Stomach (tissue), 19 donors: ENCODE measurements at places on chromosomes 3 and 15.
A peak's percentile ranks its signal among the peaks of the same experiment; 100 is the strongest.

DNA sequence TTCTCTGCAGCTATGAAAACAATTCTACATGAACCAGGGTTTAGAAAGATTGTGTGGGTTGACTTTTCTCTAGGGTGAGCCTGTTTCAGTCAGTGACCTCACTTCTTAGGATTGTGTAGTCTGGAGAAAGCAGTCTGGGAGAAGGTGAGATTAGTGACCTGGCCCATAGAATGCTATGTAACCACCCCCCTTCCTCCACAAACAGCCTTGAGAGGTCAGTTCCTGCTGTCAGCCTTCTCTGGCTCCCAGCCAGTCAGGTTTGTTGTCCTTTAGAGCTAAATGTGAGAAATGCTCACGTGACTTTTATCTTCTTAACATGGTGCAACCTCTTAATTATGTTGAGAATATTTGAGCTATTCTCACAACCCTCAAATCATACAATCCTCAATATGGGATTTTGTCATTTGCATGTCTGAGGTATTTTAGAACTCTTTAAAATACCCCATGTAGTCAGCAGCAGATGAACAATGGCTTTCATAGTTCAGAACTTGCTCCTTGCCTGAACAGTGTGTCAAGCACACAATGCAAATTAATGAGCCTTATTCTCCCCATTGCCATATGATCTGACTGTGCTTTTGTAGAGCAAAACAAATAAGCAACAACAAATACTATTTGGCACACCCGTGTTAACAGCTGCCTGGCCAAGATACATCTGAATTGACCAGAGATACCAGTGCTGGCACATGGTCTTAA is 311.6 kb downstream of the CNTN6 start:
- no peaks in the 10 kb centered on the region for H3K27me3 ChIP-seq
- H3K4me1 ChIP-seq: no peaks in the 10 kb centered on the region
- H3K27ac ChIP-seq: no peak overlapping the region
- H3K36me3 ChIP-seq: no peaks in the 10 kb centered on the region

DNA sequence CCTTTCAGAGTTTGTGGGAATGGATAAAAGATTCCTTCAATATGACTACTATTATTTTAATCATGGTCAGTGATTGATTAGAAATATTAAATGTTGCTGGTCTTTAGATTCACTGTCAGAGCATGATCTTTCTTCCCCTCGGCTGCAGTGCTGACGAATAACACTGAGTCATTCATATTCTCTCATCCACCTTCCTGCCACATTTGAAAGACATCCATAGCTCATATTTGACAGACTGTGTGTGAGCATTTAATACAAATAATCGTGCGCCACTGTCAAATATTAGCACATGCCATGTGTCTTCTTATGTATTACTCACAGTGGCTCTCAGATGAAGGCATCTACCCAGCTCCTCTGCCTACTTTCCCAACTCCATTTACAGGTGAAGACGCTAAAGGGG is 476.5 kb upstream of the TPRG1 start:
- H3K4me1 ChIP-seq: peaks cover 16% of the 10 kb centered on the region

DNA sequence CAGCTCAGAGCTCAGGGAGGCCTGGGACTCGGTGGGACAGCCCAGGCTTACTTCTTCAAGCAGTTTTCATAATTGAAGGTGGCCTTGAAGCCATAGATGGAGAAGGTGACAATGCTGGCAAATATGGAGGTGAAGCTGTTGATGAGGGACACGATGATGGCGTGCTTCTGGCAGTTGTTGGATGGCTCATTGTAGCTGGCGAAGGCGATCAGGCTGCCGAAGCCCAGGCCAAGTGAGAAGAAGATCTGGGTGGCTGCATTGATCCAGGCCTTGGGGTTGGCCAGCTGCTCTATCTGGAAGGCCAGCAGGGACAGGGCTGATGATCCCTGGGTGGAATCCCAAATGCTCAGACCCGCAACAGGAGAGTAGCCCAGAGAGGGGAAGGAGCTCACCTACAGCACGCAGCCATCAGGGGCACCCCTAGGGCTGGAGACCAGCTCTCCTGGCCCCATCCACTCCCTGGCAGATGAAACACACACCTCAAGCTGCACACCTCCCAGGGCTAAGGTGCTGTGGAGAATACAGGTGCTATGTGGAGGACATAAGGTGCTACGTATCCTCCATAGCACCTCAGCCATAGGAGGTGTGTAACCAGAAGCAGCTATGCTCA is 25.1 kb downstream of the SLC6A20 start:
- H3K27ac ChIP-seq: no peak overlapping the region
- no peaks in the 10 kb centered on the region for H3K36me3 ChIP-seq
- no peak for DNase-seq
- no peak overlapping the region for H3K4me3 ChIP-seq
- no peaks in the 10 kb centered on the region for H3K27me3 ChIP-seq

DNA sequence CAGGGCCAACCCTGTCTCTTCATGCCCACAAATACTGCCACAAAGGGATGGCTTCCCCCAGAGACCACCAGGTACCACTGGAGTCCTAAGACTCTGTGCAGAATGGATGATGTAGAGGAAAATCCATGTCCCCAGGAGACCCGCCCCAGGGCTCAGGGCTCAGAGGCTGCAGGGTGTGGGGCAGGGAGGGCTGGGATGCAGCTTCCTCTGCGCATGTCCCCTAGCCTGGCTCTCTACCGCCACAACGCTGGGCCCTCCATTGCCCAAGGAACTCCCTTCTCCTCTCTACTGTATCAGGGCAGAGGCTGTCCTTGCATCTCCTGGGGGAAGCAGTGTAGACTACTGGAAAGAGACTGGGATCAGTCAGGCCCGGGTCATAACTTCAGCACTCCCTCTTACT is 19.5 kb upstream of the TICRR start:
- DNase-seq: no peak
- H3K36me3 ChIP-seq: no peaks in the 10 kb centered on the region
- no peak overlapping the region for H3K4me3 ChIP-seq
- H3K4me1 ChIP-seq: no peaks in the 10 kb centered on the region

DNA sequence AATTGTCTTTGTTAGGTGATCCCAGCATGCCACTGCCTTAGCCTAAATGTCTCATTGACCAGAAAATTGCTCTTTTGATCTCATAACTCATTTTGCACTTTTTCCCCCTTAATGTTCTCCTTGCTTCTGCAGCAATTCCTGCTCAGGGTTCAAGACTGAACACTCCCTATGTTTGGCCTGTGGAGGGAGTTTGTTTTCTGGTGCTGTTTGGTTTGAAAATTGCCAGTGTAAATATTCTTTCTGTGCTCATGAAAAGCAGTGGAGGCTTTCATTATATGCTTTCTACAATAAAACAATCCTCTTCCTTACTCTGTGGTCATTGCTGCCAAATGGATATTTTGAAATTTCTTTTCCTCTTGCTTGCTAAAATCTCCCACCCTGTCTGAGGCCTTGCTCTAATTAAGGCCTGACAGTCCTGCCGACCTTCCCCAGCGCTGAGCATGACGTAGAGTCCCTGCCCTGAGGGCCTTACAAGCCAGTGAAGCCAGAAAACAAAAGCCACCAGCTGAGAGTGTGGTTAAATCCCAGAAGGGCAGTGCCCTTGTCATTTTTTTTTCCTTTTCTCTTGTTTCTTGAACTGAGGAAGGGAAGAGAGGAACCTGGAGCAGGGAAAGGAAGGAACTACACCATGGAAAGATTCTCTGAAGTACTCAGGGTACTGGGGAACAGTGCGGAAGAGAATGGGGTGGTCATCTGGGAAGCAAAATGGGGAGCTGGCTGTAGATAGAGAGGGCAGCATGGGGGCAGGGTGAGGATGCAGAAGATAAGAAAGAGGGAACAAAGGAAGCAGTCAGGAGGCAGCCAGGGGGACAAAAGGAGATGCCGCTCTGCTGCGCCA is 24.8 kb downstream of the ZBTB38 start:
- H3K4me1 ChIP-seq: peaks cover 8% of the 10 kb centered on the region
- H3K4me3 ChIP-seq: no peak overlapping the region
- H3K27ac ChIP-seq: peak overlapping the region; percentile 59
- H3K36me3 ChIP-seq: peaks cover 17% of the 10 kb centered on the region
- peak; percentile 65 for DNase-seq

DNA sequence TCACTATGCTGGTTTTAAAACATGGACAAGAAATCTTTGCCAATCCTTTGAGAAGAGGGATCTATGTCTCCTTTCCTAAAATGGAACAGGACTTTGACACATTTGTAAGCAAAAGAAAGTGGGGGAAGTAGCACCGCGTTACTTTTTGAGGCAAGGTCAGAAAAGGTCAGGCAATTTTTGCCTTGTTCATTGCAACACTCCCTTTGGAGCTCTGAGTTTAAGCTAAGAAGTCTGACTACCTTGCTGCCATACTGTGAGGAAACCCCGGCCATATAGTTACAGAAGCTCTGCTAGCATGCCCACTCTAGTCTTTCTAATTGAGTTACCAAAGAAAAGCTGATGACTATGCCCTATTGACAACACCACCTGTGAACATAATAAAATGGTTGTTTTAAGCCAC is 1.4 kb downstream of the FAM227B start:
- peak overlapping the region; percentile 94 for H3K27ac ChIP-seq
- no peaks in the 10 kb centered on the region for H3K27me3 ChIP-seq
- H3K4me1 ChIP-seq: peaks cover 12% of the 10 kb centered on the region

- H3K4me1 ChIP-seq: peaks cover 9% of the 10 kb centered on the region
- no peaks in the 10 kb centered on the region for H3K36me3 ChIP-seq
- H3K27ac ChIP-seq: no peak overlapping the region
- no peak for DNase-seq
- H3K4me3 ChIP-seq: no peak overlapping the region
Measured at GRCh38 chr15:56891852-56892440, 26.5 kb upstream of the TCF12 start.

DNA sequence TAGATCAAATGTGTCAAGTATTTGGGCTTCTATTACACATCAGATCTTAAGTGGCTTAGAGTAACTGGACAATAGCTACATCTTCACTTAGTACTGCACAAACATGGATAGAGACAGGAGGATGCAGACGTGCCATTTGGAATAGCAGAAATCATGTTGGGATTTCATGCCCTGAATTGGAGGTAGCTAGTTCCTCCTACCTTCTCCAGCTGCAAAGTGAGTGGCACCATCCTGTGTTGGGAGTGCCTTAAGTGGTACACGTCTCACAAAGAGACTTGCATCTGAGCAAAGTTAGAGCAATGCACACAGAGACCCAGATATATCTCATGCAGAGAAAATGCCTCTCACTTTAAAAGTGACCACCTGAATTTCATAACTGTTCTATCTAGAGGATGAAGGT is 136.5 kb downstream of the SSR3 start:
- H3K4me1 ChIP-seq: no peaks in the 10 kb centered on the region
- no peak overlapping the region for H3K27ac ChIP-seq
- DNase-seq: no peak
- H3K27me3 ChIP-seq: no peaks in the 10 kb centered on the region
- H3K36me3 ChIP-seq: no peaks in the 10 kb centered on the region
- no peak overlapping the region for H3K4me3 ChIP-seq

GRCh38 chr3:116188231-116188785 is 257.0 kb downstream of the LSAMP start:
- no peak for DNase-seq
- no peaks in the 10 kb centered on the region for H3K4me1 ChIP-seq
- H3K27ac ChIP-seq: no peak overlapping the region

DNA sequence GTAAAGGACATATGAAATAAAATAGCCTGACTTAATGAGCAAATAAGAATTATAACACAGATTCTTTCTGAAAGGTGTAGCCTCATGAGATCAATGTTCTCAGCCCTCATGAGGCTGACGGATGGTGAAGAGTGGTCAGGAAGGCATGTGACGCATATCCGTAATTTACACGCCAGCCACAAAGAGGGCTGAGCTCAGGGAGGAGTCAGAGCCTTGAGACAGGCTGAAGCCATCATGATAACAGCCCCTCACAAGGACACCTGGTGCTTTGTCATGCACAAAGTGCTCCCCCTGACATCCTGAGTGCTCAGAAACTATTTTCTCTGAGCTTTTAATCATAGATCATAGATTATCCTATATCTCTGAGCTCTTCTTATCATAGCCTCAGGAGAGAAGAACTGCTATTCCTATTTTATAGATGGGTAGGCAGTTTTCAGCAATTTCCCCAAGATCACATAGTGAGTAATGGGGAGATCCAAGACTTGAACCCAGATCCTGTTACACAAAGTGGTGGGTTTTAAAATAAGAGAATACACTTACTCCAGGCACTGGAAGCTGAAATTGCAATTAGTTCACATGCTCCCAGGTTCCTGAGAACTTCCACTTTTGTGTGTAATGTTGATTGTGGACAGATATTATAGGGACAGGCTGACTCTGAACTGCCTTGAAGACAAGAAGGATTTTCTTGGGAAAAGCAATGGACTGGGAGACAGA is 267.1 kb downstream of the RPLP1 start:
- no peak overlapping the region for H3K4me3 ChIP-seq
- peak; percentile 60 for DNase-seq
- no peak overlapping the region for H3K27ac ChIP-seq
- no peaks in the 10 kb centered on the region for H3K27me3 ChIP-seq

DNA sequence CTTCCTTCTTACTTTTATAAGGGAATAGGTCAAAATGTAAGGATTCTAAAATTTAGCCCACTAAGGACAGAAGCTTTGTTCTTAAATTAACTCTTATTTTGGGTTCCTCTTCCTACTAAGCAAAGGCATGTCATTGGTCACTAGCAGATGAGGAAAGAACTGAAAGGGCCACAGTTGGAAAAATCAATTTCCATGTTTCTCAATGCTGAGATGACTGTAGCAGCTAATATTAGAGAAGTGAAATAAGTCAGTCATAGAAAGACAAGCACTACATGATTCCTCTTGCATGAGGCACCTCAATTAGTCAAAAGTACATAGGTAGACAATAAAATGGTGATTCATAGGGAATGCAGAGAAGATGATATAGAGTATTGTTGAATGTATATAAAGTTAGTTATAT is 353.7 kb downstream of the RSL24D1 start:
- H3K27ac ChIP-seq: no peak overlapping the region
- H3K4me1 ChIP-seq: no peaks in the 10 kb centered on the region
- H3K36me3 ChIP-seq: no peaks in the 10 kb centered on the region
- H3K27me3 ChIP-seq: no peaks in the 10 kb centered on the region
- DNase-seq: no peak

- H3K27me3 ChIP-seq: peaks cover 10% of the 10 kb centered on the region
- no peaks in the 10 kb centered on the region for H3K4me1 ChIP-seq
- DNase-seq: no peak
- H3K27ac ChIP-seq: no peak overlapping the region
Measured at GRCh38 chr15:38671675-38672254, 107.2 kb upstream of the RASGRP1 start.

GRCh38 chr3:155007729-155008128 is 72.4 kb upstream of the MME start:
- no peak overlapping the region for H3K27ac ChIP-seq
- H3K4me1 ChIP-seq: no peaks in the 10 kb centered on the region
- no peak for DNase-seq
- H3K36me3 ChIP-seq: no peaks in the 10 kb centered on the region

GRCh38 chr3:126539558-126540250 is 15.7 kb downstream of the CHST13 start:
- H3K36me3 ChIP-seq: no peaks in the 10 kb centered on the region
- DNase-seq: no peak
- H3K27me3 ChIP-seq: no peaks in the 10 kb centered on the region
- no peaks in the 10 kb centered on the region for H3K4me1 ChIP-seq

DNA sequence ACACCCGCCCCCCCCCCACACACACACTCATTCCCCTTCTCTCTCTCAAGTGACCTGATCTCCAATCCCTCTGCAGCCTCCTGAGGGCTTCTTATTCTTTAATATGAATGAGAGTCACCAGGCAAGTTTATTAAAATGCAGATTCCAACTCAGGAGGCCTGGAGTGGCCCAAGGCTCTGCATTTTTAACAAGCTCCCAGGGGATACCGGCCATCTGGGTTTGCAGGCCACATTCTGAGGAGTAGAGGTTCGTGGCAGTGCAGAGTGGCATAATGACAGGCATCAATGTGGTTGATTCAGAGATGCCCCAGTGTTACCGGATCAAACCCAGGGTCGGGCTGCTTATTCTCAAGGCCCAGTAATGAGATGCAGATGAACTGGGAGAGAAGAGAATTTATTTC is 18.9 kb downstream of the EIF1B start:
- no peaks in the 10 kb centered on the region for H3K27me3 ChIP-seq
- no peaks in the 10 kb centered on the region for H3K4me1 ChIP-seq
- DNase-seq: no peak
- no peak overlapping the region for H3K27ac ChIP-seq
- no peaks in the 10 kb centered on the region for H3K36me3 ChIP-seq
